B cell (primary cell): ENCODE measurements at places on chromosomes 6 and 20. TPM values are rescaled to one million over a fixed set of nuclear protein-coding genes. Genes with fewer than 3 reads are reported as not detected.

DNA sequence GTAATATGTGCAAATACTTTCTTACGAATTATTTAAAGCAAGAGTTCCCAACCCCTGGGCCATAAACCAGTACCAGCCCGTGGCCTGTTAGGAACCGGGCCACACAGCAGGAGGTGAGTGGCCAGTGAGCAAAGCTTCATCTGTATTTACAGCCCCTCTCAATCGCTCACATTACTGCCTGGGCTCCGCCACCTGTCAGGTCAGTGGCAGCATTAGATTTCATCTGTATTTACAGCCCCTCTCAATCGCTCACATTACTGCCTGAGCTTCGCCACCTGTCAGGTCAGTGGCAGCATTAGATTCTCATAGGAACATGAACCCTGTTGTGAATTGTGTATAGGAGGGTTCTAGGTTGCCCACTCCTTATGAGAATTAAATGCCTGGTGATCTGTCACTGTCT is 142.0 kb downstream of the RNASET2 start:
- DNase-seq, result no peak
- H3K4me3 ChIP-seq, result no peak overlapping the region
- no peaks in the 10 kb centered on the region for H3K27me3 ChIP-seq
- H3K36me3 ChIP-seq, result no peaks in the 10 kb centered on the region

DNA sequence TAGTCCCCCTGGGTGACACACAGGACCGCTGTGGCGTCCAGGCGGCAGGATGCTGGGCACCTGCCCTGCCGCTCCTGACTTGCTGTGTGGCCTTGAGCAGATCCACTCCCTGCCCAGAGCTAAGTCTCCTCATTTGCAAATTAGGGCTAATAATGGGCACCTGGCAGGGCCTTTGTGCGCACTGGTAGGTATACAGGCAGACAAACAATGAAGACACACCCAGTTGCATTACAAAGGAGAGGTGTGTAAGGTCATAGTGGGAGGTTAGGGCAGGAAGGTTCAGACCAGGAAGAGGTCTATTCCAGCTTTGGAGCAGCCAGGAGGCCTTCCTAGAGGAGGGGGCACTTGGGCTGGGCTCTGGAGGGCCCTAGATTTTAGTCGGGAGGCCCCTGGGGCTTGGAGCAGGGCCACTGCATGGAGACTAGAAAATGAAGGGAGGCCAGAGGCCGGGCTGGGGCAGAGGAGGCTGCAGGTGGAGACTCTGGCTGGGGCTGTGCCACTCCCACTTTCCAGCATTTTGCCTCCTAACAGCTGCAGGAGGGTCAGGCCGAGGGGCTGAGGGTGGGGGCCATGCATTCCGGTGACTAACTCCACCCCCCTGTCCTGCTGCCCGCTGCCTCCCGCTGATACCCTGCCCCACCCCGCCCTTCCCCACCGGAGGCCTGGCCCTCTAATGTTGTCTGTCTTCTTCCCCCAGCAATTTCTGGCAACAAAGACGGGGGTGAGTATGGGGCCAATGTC is 28.5 kb downstream of the MYH7B start:
- DNase-seq, result no peak
- no peak overlapping the region for H3K27ac ChIP-seq

DNA sequence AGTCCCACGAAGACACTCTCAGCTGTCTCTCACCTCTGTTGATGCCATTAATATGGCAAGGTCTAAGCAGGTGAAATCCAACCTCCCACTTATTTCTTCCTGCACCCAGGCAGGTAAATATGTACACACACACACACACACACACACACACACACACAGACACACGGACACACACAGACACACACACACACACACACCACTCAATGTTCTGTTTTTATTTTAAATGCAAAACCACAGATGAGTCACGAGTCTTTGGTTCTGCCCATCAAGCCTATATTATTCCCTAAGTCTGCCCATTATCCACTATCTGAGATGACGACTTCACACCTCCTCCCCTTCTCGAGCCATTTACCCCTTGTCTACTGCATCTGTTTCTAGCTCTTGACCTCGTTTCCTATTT is 344.7 kb downstream of the CDH26 start:
- H3K4me1 ChIP-seq, result no peaks in the 10 kb centered on the region
- no peaks in the 10 kb centered on the region for H3K36me3 ChIP-seq
- no peak overlapping the region for H3K27ac ChIP-seq
- no peak for DNase-seq
- H3K4me3 ChIP-seq, result no peak overlapping the region

DNA sequence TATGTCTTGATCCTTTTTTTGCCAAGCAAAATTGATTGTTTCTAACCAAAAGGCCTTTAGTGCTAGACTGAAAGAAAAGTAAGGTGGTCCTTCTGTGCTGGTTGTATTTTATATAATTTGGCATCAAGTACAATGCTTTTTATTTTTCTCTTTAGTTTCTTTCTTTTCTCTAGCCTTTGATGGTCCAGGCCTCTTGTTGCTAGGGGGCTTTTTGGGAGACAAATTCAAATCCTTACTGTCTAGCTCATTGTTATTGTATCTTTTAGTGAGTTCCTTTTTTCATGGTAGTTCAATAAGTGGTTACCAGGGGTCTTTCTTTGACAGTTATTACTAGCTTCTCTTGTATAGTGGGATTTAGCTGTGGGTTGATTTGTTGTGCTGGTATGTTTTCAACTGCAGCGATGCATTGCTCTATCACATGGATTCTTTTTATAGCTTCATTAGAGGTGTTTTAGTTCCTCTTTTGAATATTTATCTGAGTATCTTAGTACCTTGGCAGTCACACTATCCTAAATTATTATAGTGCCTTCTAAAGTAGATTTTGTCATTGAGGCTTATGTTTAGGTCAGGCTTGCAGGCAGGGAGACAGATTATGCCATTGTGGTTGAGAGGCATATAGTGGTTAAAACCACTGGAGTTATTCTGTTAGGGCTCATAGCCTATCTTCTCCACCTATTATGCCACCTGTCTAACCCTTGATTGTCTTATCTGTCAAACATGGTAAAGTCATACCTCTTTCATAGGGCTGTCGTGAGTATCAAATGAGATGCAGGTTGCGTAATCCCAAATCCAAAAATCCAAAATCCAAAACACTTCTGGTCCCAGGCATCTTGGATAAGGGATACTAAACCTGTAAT is 49.5 kb downstream of the KCNS1 start:
- DNase-seq, result peak; percentile 68
- H3K36me3 ChIP-seq, result no peaks in the 10 kb centered on the region
- no peaks in the 10 kb centered on the region for H3K27me3 ChIP-seq
- H3K4me1 ChIP-seq, result peaks cover 53% of the 10 kb centered on the region
- H3K27ac ChIP-seq, result peak overlapping the region; percentile 88
- H3K4me3 ChIP-seq, result no peak overlapping the region

DNA sequence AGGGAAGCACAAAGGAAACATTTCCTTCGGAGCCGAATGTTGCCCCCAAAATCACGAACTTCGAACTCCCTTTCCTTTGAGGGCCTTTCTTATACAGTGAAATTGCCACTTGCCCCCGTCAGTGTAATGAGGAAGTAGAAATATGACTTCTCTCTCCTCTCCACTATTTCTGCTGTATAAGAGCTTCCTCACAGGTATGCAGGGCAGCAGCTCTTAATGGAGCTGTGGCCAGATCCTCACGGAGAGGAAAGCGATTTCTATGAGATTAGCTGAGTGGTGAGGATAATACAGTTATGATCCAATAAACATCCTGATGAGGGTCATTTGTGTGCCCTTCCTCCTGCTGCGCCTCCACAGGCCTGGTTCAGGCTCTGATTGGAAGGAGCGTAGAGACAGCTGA is 10.8 kb upstream of the CPNE5 start:
- DNase-seq, result no peak
- H3K4me1 ChIP-seq, result no peaks in the 10 kb centered on the region
- no peak overlapping the region for H3K4me3 ChIP-seq
- peaks cover 16% of the 10 kb centered on the region for H3K36me3 ChIP-seq
- H3K27ac ChIP-seq, result no peak overlapping the region

GRCh38 chr20:25397821-25398220 is 7.2 kb upstream of the ABHD12 start:
- H3K4me3 ChIP-seq, result no peak overlapping the region
- no peak for DNase-seq
- no peaks in the 10 kb centered on the region for H3K36me3 ChIP-seq
- H3K4me1 ChIP-seq, result no peaks in the 10 kb centered on the region
- no peak overlapping the region for H3K27ac ChIP-seq

GRCh38 chr6:16344756-16345155 is 106.4 kb downstream of the GMPR start:
- H3K27ac ChIP-seq, result no peak overlapping the region
- H3K4me3 ChIP-seq, result no peak overlapping the region
- H3K36me3 ChIP-seq, result no peaks in the 10 kb centered on the region
- no peak for DNase-seq
- no peaks in the 10 kb centered on the region for H3K27me3 ChIP-seq
- H3K4me1 ChIP-seq, result no peaks in the 10 kb centered on the region

DNA sequence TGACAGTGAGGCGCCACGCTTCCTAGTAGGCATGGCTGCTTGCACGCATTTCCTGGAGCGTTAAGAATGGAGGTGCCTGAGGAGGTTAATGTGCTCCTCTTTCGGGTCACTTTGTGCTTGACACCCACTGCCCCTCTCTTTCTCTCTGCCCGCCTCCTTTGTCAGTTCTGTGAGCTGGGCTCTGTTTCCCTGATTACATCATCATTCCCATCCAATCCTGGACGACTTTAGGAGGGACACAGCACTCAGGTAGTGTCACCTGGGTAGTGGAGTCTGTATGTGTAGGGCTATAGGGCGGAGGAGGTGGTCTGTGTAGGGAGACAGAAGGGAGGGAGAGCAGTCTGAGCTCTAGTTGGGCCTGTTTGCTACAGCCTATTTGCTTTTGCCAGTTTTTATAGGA is 136.8 kb downstream of the JARID2 start:
- no peaks in the 10 kb centered on the region for H3K27me3 ChIP-seq
- no peak overlapping the region for H3K27ac ChIP-seq
- H3K4me3 ChIP-seq, result no peak overlapping the region
- H3K36me3 ChIP-seq, result no peaks in the 10 kb centered on the region
- peaks cover 46% of the 10 kb centered on the region for H3K4me1 ChIP-seq
- DNase-seq, result no peak

GRCh38 chr6:78577585-78577984 is 289.8 kb upstream of the IRAK1BP1 start:
- no peaks in the 10 kb centered on the region for H3K36me3 ChIP-seq
- no peaks in the 10 kb centered on the region for H3K27me3 ChIP-seq
- H3K27ac ChIP-seq, result no peak overlapping the region
- no peak for DNase-seq
- H3K4me1 ChIP-seq, result no peaks in the 10 kb centered on the region

DNA sequence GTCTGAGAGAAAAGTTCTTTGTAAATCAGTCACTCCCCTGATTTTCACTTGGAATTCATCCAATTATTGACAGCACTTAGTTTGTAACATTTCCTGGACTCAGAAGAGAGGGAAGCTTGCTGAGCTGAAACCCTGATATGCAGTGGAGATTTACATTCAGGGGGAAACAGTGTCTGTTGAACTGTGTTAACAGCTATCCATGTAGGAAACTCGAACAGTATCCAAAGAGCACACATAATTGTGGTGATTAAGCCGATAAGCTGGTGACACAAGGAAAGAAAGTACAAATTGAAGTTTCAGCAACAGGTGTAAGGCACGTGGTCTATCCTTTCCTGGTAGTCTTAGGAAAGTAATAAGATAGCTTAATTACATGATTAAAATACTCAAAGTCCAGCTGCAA is 78.1 kb upstream of the FLRT3 start:
- no peak for DNase-seq
- H3K36me3 ChIP-seq, result no peaks in the 10 kb centered on the region
- no peaks in the 10 kb centered on the region for H3K27me3 ChIP-seq
- no peak overlapping the region for H3K27ac ChIP-seq
- H3K4me3 ChIP-seq, result no peak overlapping the region

DNA sequence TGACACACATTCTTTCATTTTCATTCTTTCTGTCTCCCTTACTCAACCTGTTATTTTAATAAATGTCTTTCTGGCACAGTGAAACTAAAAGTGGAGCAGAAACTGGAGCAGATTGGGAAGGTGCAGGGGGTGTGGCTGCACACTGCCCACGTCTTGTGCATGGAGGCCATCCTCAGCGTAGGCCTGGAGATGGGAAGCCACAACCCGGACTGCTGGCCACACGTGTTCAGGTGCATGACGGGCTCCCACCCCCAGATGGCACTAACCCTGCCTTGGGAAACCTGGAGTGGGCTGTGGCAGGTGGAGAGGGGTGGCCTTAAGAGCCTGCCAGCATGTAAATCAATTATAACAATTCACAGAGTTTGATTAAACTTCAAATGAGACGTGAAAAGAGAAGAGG is 71.4 kb upstream of the PBOV1 start:
- no peak overlapping the region for H3K27ac ChIP-seq
- peak; percentile 10 for DNase-seq
- no peaks in the 10 kb centered on the region for H3K4me1 ChIP-seq
- no peaks in the 10 kb centered on the region for H3K36me3 ChIP-seq
- H3K4me3 ChIP-seq, result no peak overlapping the region
- no peaks in the 10 kb centered on the region for H3K27me3 ChIP-seq

GRCh38 chr6:163384510-163384909 is 30.0 kb upstream of the QKI start:
- H3K27me3 ChIP-seq, result no peaks in the 10 kb centered on the region
- H3K27ac ChIP-seq, result no peak overlapping the region
- no peak overlapping the region for H3K4me3 ChIP-seq
- no peaks in the 10 kb centered on the region for H3K4me1 ChIP-seq

DNA sequence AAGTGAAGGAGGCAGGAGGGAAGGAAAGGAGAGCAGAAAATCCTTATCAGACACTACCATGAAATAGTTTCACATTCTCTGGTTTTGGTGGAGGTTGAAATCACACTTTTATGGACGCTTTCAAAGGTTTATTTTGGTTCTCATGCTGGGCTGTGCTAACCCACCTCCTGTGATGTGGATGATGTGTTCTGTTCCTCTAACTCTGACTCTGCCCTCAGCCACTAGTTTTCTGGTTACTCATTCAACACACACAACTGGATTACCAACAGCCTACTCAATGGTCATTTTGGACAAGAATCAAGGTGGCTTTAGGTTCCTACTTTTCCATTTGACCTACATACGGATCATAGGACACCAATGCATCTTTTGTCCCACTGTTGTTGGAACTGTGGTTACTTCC is 522.1 kb upstream of the BTBD3 start:
- no peak overlapping the region for H3K4me3 ChIP-seq
- no peaks in the 10 kb centered on the region for H3K36me3 ChIP-seq
- no peak overlapping the region for H3K27ac ChIP-seq
- no peaks in the 10 kb centered on the region for H3K4me1 ChIP-seq

SPDEF gene
- not detected in 2 replicates for total RNA-seq

CD40 gene
- 206 and 210 TPM in 2 replicates for total RNA-seq

KCNK16 gene
- not detected in 2 replicates for total RNA-seq

TAP1 gene
- total RNA-seq, result 126 and 131 TPM in 2 replicates
